ENCODE measurements at places on chromosomes 2 and 18.

GRCh38 chr2:182611009-182611408, 105.0 kb upstream of the DNAJC10 start:
- no peak for DNase-seq

- no peak for DNase-seq
These were observed 17.5 kb downstream of the FTCDNL1 start for GRCh38 chr2:199833525-199833924.

DNA sequence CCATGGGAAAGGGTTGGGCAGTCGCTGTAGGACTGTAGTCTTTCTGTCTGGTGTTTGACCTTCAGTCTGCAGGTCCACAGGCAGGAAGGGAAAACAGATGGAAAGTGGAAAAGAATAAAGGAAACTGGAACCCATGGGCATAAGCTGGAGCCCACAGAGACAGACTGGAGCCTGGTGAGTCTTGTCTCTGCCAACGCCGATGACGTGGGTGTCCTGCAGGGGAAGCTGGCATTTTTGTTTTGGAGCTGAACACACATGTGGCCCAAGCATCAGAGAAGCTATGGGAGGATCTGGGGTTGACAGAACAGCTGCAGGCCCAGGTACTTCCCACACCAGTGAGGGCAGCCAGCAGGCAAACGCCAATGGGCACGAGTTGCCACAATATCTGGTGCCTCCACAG, 28.2 kb upstream of the SOCS6 start:
- no peak for DNase-seq

DNA sequence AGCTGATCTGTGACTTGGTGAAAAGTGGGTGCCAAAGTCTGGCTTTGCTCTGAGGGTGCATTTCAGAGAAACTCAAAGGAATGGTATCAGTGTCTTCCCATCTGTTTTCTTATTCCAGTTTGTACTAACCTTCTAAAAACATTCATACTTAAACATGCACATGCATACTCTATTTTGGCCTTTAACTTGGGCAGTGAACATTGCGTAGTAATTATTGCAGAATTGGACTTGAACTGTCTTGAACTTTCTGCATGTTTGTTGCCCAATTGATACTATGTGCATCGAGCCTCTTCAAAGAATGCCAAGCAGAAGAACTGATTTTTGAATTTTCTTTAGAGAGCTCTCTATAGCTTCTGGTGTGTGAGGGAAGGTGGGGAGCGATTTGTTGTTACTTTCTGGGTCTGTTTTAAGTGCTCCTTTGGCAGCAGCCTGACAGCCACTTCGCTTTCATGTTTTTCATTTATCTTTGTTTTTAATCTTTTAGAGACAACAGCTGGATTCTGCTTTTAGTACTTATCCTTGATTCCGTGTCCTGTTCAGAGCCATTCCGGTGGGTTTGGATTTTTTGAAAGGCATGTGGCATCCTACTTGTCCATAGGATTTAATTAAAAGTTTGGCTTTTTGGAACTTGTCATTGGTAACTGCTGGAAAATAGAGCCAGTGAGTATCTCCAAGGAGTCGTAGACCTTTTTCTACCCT, 159.2 kb downstream of the RAPGEF4 start:
- no peak for DNase-seq

- no peak for DNase-seq
These were observed 56.3 kb upstream of the UPP2 start for GRCh38 chr2:158045362-158045761.

DNA sequence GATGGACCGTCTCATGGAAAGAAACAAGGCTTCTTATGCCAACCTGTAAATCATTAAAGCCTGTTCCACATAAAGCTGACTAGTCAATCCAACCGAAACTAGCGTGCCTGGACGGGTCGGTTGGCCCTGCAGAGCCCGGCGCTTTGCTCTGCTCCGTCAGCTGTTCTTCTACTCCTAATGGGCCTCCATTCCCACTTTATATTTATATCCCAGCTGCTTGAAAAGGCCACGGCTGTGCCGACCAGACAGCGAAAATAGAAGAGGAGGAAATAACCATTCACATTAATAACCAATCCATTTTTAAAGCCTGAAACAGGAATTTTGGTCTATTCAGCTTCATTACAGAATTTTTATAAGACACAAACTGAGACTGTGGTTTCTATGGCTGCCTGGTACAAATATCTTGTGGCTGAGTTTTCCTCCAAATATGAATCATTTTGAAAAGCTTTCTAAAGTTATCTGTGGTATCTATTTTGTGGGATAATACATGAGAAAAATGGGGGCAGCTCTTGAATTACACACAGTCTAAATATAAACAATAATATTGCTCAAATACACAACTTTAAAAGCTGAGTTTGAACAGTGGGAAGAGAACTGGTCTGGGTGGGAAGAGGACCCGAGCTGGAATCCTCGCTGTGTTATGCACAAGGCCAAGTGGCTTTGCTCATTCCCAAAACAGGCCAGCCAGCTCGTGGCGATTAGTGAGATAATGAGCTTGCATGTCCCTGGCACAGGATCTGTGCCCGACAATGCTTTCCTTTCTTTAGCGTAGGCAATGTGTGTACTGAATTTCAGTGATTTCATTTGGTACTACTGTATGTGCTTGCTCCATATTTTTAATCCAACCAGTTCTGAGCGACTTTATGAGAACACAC, 10.5 kb upstream of the FAM124B start:
- no peak for DNase-seq

DNA sequence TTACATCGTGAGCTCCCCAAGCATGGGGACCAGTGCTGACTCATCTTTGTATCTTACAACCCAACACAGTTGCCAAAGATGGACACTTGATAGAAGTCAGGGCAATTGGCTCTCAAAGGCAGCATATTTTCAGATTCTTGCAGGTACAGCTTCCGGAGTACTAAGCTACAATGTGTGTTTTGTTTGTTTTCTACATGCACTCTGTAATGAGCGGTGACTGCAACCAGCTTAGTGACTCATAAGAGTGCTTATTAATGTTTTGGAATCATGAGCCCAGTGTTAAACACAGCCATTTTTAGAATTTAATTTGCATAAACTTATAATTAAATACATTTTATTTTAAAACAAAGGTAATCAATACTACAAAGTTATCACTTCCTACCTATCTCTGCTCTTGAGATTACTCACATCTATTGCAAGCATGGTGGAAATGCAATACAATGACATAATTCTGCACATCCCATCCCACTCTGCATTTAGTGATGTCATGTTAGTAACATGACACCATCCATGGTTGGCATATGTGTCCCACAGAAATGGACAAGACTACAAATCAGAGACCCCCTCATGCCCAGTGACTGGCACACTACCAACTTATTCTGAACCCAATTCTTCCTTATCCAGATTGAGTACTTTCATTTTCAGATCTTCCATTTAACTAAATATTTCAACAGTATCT, 399.8 kb upstream of the ST6GAL2 start:
- DNase-seq = no peak

DNA sequence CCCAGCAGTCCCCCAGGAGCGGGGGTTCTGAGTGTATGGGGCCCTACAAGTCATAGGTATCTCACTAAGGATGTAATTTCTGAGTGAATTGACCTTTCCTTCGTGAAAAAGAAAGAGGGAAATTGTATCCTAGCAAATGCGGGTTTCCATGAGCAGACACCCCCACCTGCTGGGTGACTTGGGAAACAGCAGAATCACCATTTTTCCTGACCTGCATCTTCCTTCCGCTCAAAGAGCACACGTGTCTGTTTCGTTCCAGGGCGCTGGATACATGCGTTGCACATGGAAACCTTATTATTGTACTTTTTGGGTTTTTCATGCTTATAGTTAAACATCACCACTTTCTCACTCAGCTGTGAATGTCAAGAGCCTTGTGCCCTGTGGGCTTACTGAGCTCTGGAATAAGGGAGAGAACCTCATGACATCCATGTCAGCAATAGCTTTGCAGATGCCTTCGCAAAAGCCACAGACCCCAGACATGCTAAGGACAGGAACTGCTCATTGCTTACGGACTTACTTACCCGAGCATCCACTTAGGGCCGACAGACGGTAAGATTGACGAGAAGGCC, 132.8 kb downstream of the TPO start:
- DNase-seq = peak; percentile 12

GRCh38 chr2:2768476-2768875, 437.4 kb upstream of the MYT1L start:
- DNase-seq = no peak

GRCh38 chr2:68411397-68412126, 46.5 kb downstream of the PLEK start:
- DNase-seq = no peak

DNA sequence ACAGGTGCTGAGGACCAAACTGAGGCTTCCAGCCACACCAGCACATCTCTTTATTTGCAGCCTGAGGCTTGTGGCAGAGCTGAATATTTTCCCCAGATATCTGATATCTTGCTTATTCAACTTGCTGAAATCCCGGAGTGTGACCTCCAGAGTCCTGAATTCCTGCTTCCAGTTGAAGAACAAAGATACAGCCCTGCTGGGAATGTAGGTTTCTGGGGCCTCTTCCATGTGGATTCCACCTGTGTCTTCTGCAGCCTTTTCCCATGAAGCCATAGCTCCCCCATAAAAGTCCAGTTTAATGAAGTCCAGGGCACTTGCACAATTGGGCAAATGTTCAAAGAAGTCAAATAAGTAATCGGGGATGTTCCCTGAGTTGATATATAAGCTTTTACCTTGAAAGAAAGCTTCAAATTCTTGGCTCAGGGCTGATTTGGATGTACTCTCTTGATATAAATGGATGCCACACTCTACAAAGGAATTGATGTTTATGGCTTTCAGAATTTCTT, 14.9 kb downstream of the NLRC4 start:
- no peak for DNase-seq

DNA sequence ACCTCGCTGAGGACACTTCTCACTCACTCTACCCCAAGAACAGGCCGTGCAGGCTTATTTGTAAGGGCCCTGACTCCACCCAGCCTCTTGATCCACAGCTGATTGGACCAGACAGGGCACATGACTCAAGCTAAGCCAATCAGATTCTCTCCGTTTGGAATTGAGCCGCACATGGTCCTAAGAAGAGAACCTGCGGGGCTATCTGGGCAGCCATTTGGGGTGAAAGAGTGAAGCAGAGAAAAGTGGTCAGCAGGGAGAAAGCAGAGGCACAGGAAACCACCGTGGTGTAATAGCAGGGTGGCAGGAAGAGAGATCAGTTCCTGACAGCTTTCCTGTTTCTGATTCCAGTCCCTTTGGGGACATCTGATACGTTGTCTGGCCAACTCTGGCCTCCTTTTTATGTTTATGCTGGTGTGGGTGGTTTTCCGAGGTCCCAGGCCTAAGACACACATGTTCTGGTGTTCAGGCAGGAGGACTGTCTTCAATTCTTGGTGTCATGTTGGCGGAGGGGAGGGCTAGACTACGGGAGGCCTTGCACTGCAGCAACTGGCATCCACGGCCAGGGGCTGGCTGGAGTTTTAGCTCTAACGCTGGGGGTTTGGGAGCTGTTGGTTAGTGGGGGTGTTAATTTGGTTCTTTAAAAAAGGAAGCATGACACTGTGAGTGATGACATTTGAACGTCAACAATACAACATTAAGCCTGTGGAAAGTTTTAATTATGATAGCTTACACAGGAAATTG, 26.1 kb upstream of the SPTBN1 start:
- DNase-seq = no peak

- DNase-seq = no peak
These were observed 26.1 kb downstream of the CDC42EP3 start for GRCh38 chr2:37645362-37645761.

- no peak for DNase-seq
These were observed 14.4 kb downstream of the HYCC2 start for GRCh38 chr2:201057087-201057521.

- no peak for DNase-seq
These were observed 678 bp upstream of the UBE2E3 start for GRCh38 chr2:180979749-180980105.

- no peak for DNase-seq
These were observed 57.4 kb downstream of the SP100 start for GRCh38 chr2:230473378-230473777.

GRCh38 chr2:219344751-219345430, 12.3 kb upstream of the RESP18 start:
- DNase-seq = no peak

DNA sequence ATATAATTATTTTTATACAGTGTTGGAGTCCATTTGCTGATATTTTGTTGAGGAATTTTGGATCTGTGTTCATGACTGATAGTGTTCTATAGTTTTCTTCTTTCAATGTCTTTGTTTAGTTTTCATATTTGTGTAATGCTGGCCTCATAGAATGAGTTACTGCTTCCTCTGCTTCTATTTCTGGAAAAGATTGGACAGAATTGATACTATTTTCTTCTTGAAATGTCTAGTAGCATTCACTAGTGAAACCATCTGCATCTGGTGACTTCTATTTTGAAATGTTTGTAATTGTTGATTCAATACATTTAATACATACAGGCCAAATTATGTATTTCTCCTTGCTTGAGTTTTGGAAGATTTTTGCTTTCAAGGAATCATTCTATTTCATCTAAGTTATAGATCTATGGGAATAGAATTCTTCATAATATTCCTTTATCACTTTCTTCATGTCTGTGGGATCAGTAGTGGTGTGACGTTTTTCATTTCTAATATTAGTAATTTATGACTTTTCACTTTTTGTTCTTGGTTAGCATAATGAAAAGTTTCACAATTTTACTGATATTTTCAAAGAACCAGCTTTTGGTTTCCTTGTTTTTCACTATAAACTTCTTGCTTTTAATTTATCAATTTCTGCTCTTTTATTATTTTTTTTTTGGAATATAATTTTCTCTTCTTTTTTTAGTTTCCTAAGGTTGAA, 509.9 kb upstream of the VRK2 start:
- no peak for DNase-seq

- no peak for DNase-seq
These were observed 59.2 kb downstream of the ACVR2A start for GRCh38 chr2:147904051-147904450.

GRCh38 chr2:47535996-47536395, 133.0 kb downstream of the MSH2 start:
- DNase-seq = no peak

GRCh38 chr18:60188958-60189357, 183.6 kb downstream of the MC4R start:
- no peak for DNase-seq

GRCh38 chr2:196066291-196067087, 2.1 kb downstream of the DNAH7 start:
- DNase-seq = no peak

- DNase-seq = no peak
These were observed 9.0 kb downstream of the UGP2 start for GRCh38 chr2:63850649-63851048.

DNA sequence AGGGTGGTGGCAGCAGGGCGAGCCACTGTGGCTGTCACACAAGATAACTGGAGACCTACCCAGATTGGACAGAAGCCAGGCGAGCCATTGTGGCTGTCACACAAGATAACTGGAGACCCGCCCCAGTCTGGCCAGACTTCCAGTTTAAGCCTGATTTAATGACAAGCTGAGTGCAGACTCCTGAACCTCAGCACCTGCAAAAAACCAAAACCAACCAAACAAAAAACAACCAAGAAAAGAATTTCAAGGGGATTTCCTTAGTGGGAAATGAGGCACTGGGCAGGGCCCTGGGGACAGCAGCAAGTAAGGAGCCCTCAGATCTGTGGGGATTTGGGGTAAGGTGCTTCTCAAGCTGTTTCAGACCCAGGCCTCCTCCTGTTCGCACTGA, 95.2 kb upstream of the BOD1L2 start:
- no peak for DNase-seq

GRCh38 chr2:238638100-238638981, 209.5 kb upstream of the TWIST2 start:
- DNase-seq = no peak

GRCh38 chr2:14016289-14016955, 616.1 kb upstream of the LRATD1 start:
- DNase-seq = no peak

- no peak for DNase-seq
These were observed 658.8 kb upstream of the ID2 start for GRCh38 chr2:8022908-8023640.

GRCh38 chr18:24199372-24199962, 60.6 kb downstream of the CABYR start:
- no peak for DNase-seq
